ENCODE measurements at places on chromosomes 6 and 20.

GRCh38 chr6:36985417-36985807 is 584 bp downstream of the MTCH1 start:
- no peak for DNase-seq

- DNase-seq, result no peak
These were observed 551 bp downstream of the TREML2 start for GRCh38 chr6:41200296-41200900.

- DNase-seq, result no peak
These were observed 1.2 kb upstream of the GJA1 start for GRCh38 chr6:121434037-121434770.

- no peak for DNase-seq
These were observed 9.5 kb downstream of the CDC5L start for GRCh38 chr6:44396968-44397367.

GRCh38 chr6:63864671-63865318 is 229.2 kb downstream of the PHF3 start:
- no peak for DNase-seq

- DNase-seq, result no peak
These were observed 45.6 kb downstream of the APCDD1L start for GRCh38 chr20:58469616-58470015.

GRCh38 chr6:45423111-45423823 is 45.5 kb upstream of the SUPT3H start:
- DNase-seq, result no peak

GRCh38 chr6:56807989-56808337 is 146.9 kb upstream of the BEND6 start:
- DNase-seq, result no peak

GRCh38 chr6:32922083-32922482 is 18.7 kb downstream of the HLA-DMB start:
- no peak for DNase-seq

GRCh38 chr20:47493963-47494293 is 7.8 kb upstream of the NCOA3 start:
- DNase-seq, result no peak

- DNase-seq, result no peak
These were observed 3.4 kb downstream of the COL9A1 start for GRCh38 chr6:70299456-70299855.
